ENCODE measurements at places on chromosomes 13 and 19.

- DNase-seq: no peak
Measured at GRCh38 chr13:106796280-106797047, 228.5 kb upstream of the ARGLU1 start.

DNA sequence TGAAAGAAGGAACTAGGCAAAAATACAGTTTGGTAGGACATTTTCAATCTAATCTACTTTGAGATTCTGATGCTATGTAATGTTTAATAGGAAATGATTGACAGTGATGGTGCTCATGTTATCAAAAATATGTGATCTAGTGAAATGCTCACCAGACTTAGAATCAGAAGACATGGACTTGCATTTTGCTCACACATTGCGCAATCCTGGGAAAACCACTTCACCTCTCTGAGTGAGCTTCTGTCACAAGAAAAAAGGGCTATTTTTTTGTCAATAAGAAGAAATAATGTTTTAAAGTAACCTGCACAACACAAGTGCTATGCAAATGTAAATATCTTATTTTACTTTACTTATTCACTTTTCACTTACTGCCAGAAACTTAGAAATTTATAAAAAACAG, 380.9 kb upstream of the HTR2A start:
- DNase-seq: no peak

DNA sequence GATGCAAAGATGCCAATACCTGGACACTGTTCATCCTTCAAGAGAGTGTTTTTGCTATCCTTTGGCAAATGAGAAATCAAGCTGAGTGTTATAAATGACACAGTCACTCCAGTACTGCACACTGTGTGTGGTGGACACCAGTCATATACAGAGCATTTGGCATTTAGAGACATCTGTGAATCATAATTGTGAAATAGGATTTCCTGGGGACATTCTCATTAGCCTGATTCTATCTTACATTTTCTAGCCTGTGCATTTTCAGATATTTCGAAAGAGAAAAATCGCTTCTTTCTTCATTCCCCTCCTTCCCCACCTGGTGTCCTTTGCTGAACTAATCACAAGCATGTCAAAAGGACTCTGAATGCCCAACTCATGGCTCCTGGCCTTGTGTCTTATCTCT, 781.0 kb upstream of the ARGLU1 start:
- DNase-seq: no peak

DNA sequence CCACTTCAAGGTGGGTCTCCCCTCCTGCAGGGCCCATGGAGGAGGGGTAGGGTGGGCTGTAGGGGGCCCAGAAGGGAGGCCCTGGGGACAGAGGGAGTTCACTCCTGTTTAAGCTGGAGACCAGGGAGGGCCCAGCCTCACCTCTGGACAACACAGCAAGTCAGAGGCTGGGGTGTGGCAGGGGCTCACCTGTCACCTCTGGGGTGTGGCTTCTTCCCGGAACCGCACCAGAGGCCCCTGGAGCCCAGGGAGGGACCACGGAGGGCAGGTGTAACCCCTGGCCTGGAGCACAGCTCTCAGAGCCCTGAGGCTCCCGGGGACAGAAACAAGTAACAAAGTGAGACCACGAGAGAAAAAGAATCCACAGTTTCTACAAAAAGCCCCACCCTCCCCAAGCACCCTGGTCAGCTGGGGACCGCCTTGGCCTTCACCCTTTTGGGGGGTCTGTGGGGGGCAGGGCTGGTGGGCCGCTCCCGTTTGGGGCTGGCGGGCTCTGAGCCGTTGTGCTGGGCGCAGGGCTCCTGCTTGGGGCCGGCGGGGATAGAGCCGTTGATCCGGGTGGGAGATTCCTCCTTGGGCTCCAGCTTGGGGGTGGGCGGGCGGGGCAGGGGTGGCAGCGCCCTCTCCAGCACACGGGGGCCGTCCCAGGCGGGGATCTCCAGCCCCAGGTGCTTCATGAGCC, 8.0 kb downstream of the SIRT6 start:
- DNase-seq: no peak

GRCh38 chr13:40445557-40445990, 220.9 kb downstream of the FOXO1 start:
- no peak for DNase-seq

- DNase-seq: peak; percentile 76
Measured at GRCh38 chr19:12669270-12670158, 2.9 kb downstream of the WDR83 start.

- DNase-seq: no peak
Measured at GRCh38 chr13:98054301-98054700, 88.6 kb upstream of the FARP1 start.

DNA sequence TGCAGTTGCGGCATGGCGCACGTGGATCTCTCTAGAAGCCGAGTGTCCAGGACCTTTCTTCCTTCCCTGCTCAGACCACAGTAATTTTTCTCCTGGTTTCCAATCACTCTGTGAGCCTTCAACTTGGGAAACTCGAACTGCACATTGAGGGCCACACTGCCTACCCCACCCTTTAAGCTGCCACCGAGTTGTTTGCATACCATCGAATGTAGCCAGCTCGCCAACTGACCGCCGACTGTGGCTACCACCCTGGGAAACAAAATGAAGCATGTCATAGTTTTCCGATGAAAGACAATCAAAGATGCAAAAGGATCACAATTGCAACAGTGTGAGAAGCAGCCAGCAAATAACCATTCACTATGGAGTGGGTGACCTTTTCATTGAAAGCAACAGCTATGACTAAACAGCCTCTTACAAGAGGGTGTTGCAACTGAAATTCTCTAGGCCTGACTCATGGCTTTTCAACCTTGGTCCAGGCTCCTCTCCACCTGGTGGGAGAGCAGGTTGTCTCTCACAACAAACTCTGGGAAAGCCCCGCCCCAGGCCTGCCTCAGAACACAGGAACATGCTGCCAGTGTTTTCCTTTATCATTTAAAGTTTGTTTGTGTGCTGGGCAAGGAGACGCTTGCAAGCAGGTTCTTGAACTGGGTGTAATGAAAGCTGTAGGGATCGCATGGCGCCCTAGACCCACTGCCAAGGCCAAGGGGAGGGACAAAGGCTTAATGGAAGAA, 141.7 kb upstream of the SERP2 start:
- DNase-seq: peak; percentile 95

DNA sequence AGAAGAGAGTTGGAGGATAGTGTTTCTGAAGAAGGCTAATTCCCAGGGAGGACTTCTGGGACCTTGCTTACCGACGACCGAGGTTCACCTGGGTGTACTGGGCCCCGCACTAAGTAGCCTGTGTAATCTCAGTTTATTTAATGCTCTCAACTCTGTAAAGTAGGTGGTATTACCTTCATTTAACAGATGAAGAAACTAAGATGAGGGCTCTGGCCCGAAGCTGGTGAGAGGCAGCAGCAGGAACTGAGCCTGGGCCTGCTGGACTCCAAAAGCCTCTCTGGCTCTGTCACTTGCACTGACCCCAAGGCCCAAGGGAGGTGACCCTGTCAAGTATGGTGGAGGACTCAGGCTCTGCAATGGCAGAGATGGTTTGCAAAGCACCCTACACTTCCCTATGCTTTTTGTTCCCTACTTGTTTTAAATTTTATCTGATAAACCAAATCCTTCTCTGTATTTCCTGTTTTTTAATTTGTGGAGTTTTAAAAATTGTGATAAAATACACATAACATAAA, 50.6 kb downstream of the GGACT start:
- no peak for DNase-seq

- DNase-seq: no peak
Measured at GRCh38 chr19:29564574-29565005, 38.8 kb downstream of the VSTM2B start.

DNA sequence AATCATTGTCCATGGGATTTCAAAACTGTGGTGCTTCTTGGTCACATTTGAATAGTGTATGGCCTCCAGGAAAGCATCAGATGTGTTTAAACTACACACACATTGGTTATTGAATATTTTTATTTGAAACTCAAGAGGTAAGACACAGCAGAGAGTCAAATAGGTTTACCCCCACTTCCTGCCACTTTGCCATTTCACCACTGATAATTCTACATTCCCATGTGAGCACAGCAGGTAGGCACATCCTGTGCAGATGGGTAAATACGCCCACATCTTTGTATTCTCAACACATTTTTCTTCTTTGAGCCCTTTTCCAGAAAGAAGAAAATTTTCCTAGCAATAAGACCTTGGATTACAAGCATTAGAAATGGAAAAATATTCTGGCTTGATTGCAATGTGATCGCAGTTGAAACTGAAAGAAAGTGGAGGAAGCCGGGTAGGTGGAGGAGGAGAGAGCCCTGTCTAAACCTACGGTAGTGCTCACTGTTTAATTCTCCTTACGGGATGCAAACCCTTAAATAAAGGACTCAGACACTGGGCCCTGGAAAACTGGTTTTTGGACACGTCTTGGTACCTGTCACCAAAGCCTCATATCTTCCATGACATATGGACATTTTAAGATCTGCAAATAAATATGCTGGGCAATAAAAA, 167.7 kb downstream of the COG6 start:
- DNase-seq: no peak

All from prostate gland (tissue), 2 donors.